Lung (tissue), 17 donors: ENCODE measurements at places on chromosomes 4 and X.

DNA sequence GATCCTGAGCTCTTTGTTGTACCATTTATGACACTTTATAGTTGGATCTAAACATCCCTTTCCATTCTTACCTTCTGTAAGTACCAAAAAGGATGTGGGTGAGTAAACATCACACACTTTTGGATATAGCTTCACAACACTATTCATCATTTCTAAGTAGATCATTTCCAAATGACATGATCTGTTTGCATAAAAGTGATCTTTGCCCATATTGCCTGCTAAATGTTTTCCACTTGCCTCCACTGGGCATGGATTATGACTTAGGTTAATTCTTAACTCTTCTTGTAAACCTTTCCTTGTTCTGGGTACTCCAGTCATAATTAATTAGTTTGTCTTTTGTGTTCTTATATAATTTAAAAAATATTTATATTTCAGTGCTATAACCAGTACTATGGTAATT, 244.9 kb upstream of the AGA start:
- no peak for DNase-seq

- no peak for DNase-seq
Measured at GRCh38 chr4:37667197-37668100, 18.7 kb downstream of the RELL1 start.

GRCh38 chr4:55609393-55609866, 17.4 kb upstream of the PDCL2 start:
- DNase-seq = no peak

GRCh38 chr4:158316264-158316663, 106.0 kb downstream of the TMEM144 start:
- no peak for DNase-seq

GRCh38 chr4:168451331-168451730, 29.0 kb downstream of the DDX60L start:
- no peak for DNase-seq

- no peak for DNase-seq
Measured at GRCh38 chrX:72078411-72078810, 53.3 kb downstream of the RTL5 start.

DNA sequence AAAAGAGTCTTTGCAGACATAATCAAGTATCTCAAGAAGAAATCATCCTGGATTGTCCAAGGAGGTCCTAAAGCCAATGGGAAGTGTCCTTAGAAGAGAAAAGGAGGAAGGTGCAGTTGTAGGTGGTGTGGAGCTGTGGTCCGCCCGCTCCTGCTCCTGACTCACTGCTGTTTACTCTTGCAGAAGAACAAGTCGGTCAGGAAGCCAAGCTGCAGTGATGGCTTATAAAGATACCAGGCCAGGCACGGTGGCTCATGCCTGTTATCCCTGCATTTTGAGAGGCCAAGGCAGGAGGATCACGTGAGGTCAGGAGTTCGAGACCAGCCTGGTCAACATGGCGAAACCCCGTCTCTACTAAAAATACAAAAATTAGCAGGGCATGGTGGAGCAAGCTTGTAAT, 66.4 kb upstream of the ATP6AP2 start:
- no peak for DNase-seq
